ENCODE measurements at places on chromosomes 3 and 15.

DNA sequence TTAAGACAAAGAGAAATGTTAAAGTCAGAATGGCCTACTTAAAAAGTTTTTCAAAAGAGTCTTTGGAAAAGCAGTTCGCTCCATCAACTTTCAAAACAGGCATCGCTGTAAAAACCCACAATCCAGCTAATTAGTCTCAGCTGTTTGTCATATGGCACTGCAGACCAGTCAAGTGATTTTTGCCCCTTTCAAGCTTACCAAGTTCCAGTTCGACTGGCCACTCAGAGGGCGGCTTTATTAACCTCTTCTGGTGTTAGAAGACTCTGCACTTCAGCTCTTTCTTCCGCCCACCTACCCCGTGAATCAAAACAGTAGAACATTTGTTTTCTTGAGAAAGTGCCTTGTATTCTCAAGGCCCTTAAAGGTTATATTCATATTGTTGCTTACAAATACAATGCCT, 19.3 kb downstream of the RAB27A start:
- no peak for DNase-seq

GRCh38 chr3:190562866-190563510, 49.1 kb downstream of the IL1RAP start:
- no peak for DNase-seq

DNA sequence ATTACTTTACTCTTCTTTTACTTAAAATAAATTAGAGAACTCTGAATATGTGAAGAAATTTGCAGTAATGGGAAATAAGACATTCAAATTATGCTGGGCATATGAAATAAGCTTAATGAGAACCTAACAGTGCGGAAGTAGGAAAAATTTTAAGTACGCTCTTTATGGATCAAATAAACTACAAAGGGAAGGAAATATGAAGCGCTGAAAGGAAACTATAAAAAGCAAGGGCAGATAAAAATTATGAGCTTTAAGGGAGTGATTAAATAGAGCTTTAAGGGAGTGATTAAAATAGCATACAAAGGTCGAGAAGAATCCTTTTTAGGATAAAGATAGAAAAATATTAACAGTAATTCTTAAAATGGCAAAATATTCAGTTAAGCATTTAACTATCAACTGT, 118.3 kb upstream of the AADACL2 start:
- no peak for DNase-seq

DNA sequence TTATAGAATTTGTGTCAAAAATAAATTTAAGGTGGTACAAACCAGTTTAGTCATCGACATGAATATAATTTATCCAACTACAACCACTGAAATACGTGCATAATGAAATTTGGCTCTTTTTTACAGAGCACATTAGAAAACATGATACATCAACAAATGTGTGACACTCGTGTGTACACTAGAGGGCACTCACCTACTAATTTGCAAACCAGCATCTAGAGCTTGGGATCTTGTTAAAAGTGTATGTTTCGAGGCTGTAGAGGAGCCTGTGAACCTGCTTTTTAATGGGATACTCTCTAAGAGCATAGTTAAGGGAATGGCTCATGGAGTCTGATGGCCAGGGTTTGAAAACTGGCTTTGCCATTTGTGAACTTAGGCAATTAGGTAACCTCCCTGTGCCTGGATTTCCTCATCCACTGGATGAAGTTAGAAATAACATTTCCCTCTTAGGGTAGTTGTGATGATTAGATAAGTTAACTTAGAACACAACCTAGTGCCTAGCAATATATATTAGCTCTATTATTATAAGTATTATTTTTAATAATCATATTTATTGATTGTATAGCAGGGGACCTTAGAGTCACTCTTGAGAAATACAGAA, 8.8 kb upstream of the CPOX start:
- peak; percentile 51 for DNase-seq

GRCh38 chr3:25957026-25957425, 167.1 kb downstream of the OXSM start:
- no peak for DNase-seq

DNA sequence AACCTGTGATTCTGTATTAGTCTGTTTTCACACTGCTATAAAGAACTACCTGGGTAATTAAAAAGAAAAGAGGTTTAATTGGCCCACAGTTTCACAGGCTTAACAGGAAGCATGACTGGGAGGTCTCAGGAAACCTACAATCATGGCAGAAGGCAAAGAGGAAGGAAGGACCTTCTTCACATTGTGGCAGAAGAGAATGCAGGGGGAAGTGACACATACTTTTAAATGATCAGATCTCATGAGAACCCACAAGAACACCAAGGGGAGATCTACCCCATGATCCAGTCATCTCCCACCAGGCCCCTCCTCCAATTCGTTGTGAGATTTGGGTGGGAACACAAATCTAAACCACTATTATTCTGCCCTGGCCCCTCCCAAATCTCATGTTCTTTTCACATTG, 6.1 kb downstream of the ZKSCAN7 start:
- no peak for DNase-seq
